NCI-H1436 (cell line): ENCODE measurements at places on chromosomes 13 and 19.

- DNase-seq = no peak
These were observed 428.7 kb downstream of the SUCLA2 start for GRCh38 chr13:47572375-47572774.

GRCh38 chr19:49398001-49398615, 10.1 kb downstream of the KASH5 start:
- no peak for DNase-seq

DNA sequence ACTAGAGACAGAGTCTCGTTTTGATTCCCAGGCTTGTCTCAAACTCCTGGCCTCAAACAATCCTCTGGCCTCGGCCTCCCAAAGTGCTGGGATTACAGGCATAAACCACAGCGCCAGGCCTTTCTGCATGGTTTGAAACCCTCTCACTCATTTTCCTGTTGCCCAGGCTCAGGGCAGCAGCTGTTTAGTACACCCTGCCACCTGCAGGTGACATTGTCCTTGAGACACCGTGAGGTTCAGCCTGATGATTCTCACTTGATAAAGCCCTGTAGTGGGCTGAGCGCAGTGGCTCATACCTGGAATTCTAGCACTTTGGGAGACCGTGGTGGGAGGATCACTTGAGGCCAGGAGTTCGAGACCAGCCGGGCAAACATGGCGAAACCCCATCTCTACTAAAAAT, 12.5 kb downstream of the IL12RB1 start:
- DNase-seq = no peak

DNA sequence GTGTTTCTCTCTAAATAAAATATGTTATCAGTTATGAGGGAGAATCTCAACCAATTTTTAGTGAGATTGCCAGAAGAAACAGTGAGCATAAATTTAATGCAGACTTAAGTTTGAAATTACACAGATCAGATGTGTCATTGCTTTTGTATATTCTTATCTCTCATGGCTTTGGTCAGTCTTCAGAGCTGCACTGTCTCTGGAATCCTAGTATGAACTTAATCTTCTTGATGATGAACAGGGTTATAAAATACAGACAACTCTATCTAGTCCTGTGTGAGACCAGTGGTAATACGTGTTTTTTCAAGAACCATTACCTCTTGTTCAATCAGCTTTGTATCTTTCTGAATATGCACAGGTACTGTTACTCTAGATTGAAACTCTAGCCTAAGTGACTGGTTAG, 528.0 kb downstream of the DACH1 start:
- DNase-seq = no peak

DNA sequence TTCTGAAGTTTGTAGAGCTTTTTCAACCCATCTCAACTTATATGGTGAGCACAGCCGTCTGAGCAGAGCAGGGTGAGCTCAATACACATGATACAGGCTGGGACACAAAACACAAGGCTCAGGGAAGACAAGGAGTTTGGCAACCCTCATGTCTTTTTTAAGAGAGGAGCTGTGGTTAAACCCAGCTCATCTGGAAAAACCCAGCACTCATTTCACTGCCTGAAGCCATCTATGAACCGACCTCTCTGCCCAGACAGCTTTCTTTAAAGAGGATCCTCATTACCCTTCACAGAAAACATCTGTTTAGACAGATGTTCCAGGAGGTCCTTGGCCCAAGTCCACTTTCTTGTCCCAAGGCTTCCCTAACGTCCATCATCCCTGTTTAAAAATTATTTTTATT, 170.0 kb upstream of the TSHZ3 start:
- DNase-seq = no peak

- no peak for DNase-seq
These were observed 112.8 kb downstream of the DCT start for GRCh38 chr13:94366677-94367076.

GRCh38 chr13:30983431-30983830, 51.0 kb downstream of the TEX26 start:
- DNase-seq = no peak

DNA sequence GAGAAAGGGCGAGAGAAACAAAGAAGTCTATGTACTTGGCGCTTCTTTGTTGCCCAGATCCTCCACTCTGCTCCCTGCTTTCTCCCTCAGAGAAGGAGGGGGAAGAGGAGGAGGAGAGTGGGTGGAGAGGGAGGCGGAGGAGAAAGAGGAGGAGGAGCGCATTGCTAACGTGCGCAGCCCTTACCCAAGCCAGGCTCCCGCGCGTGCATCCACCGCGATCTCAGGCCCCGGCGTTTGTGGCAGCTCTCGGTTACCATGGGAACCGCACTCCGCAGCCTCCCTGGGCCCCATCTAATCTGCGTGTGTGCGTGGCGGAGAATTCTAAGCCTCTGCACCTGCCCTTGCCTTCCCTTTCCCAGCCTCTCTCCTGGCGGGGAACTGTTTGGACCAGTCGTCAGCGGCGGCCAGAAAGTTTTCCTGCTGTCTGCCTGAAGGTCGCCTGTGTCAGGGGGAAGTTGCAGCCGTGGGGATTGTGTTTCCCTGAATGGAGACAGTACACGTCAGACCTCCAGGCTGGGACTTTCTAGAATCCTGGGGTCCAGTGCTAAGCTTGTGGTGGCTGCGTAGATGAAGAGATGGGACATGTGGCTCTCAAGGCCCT, at the start of gene ERICH6B:
Gene ERICH6B (minus strand): TSS at position 239 of the 601 bp plus-strand sequence. CDS start 18,734 bp downstream, outside the sequence.
- DNase-seq = peak; percentile 62

DNA sequence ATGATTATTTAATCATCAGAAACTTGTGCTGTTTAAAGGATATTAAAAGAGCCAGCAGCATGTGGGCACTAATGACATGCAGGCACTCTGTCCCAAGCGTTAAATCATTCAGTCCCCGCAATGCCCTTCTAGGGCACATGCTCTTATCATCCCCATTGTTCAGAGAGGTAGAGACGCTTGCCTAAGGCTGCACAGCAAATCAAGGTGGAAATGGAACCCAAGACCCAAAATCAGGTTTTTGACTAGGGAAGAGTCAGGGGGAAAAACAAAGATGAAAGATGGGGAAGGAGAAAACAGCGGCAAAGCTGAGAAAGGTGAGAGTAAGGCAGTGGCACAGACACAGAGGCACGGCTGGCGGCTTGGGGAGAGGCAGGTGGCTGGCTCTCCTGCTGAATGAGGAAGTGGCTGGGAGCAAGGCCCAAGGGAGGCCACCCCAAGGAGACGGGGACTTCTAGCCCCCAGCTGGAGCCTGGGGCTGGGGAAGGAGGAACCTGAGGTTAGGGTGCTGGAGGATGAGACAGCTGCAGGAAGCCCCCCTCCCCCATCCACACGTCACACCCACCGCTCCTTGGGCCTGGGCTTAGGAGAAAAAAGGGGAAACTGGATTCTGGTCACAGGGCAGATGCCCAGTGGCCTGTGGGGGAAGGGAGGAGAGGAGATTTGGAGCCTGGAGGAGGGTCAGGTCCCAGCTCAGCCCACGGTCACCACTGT, 1.0 kb upstream of the TYROBP start:
- no peak for DNase-seq

- DNase-seq = no peak
These were observed 13.2 kb downstream of the ZNF793 start for GRCh38 chr19:37519890-37520289.

GRCh38 chr13:38496917-38497316, 147.3 kb downstream of the UFM1 start:
- no peak for DNase-seq

DNA sequence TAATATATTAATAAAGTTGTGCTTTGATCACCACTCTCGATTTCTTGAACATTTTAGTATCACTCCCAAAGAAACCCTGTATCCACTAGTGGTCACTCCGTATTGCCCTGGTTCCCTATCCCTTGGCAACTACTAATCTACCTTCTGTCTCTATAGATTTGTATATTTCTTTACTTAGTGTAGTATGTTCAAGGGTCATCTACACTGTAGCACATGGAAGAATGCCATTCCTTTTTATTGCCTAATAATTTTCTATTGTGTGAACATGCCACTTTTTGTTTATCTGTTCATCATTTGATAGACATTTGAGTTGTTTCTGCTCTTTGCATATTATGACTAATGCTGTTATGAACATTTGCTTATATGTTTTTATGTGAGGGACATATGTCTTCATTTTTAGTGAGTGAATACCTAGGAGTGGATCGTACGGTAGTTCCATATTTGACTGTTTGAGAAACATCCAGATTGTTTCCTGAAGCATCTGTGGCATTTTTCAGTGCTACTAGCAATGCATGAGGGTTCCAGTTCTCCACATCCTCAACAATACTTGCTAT, 254.0 kb downstream of the GPC6 start:
- no peak for DNase-seq

GRCh38 chr13:41148419-41149283, 16.0 kb upstream of the KBTBD6 start:
- no peak for DNase-seq

DNA sequence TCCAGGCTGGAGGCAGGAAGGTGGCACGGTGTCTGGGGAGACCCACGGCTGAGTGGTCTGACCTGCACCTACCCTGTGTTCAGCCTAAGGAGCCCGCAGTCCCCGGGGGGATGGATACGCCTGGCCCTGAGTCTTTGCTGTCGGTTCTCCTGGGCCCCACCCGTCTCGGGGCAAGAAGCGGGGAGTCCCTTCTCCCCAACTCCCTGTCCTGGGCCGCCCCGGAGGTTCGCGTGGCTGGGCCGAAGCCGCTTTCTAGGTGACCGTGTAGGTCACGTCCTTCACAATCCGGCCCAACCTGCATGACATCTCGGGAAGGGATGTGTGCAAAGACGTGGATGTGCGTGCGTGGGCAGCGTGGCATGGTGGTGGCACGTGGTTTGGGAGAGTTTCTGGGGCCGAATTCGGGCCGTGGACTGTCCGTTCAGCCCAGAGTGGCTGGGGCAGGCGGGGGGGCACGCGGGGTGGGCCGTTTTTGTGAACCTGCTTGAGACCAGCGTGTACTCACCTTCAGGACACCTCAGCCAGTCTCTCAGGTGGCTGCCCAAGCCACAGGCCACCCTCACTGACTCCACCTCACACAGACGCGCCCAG, 103.3 kb downstream of the PTPRS start:
- no peak for DNase-seq

DNA sequence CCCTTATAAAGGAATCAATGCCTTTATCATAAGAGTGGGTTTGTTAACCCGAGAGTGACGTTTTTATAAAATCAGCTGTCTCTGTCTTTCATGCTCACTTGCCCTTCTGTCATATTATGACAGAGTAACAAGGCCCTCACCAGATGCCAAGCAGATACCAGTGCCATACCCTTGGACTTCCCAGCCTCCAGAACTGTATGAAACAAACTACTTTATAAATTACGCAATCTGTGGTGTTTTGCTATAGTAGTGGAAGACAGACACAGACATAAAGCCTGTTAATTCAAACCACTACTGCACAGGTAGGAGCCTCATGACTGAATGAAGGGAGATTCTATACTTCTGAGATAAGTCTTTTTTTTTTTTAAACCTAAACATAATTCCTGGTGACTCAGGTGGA, 4.6 kb downstream of the VN1R1 start:
- DNase-seq = no peak

DNA sequence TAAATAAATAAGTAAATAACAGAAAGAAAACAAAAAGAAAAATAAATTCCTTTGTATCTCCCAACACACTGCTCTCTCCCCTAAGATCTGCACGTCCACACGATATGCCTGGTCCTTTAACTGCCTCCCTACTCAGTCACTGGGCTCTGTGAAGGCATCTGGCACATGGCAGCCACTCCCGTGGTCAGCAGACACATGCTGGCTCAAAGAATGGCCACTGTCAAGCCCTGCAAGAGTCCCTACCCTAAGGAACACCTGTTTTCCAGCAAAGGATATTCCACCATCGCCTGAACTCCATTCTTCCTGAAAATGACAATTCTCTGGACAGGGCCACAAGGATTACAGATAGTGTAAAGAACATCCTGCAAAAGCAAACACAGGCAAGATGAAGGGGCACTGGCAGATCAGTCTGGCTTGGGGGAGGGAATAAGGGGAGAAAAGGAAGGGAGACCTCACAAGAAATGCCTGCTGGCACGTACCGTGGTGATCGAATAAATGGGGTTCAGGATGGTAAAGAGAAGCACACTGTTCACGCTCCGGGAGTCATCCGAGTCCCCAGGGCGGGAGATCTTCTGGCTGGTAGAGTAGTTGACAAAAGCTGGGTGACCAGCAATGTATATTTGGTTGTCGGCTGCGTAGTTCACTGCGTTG, 4.3 kb downstream of the HNRNPL start:
- no peak for DNase-seq

GRCh38 chr13:33004511-33004910, 11.7 kb upstream of the KL start:
- no peak for DNase-seq

DNA sequence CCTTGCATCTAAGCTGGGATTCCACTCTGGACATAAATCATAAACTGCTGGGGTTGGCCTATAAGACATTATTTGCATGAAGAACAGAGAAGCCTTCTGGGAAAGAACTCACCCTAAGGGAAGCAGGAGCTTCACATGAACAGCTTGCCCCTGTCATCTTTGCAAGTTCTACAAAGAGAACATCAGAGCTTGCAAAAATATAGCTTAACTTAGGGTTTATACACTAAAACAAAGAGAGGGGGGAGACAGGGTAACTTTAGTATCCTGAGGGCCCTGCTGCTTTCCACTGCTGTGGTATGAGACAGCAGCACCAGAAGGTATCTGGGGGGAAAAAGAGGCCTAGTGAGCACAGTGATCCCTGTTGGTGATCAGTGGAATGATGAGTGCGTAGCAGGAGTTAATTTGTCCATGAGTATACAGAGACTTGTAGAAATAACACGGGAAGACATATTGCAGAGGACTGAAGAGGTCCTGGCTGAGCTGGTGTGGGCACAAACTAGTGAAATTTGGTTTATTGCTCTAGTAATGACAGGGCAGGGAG, 116.1 kb upstream of the TSC22D1 start:
- DNase-seq = no peak

DNA sequence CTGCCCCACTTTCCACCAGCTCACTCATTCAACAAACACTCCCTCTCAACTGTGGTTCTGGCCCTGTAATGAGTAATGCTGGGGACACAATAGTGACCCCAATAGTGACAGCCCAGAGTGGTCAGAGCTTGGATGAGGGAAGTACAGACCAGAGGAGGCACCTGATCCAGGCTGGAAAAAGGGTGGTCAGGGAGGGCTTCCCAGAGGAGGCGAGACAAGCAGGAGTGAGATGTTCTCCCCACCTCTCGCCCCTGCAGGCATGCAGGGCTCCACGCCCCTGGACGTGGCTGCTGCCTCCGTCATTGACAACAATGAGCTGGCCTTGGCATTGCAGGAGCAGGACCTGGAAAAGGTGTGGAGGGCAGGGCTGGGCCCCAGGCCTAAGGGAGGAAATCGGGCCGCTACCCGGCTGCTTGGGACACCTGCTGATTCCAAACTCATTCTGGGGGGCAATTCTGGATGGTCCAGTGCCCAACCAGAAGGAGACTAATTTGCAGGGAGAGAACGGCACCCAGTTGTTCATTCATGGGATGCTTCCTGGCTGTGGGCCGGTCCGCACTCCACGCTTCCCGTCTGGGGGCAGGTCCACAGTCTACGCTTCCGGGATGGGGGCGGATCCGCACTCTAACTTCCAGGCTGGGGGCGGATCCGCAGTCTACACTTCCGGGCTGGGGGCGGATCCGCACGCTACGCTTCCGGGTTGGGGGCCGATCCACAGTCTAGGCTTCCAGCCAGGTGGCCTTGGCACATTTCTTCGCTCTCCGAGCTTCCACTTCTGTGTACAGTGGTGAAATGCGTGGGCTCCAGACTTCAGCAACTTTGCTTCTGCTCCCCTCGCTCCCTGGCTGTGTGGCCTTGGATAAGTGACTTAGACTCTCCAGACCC, 63.4 kb downstream of the RYR1 start:
- DNase-seq = no peak

- no peak for DNase-seq
These were observed 4.7 kb downstream of the CRLF1 start for GRCh38 chr19:18601875-18602274.

- no peak for DNase-seq
These were observed 390.4 kb downstream of the KLF5 start for GRCh38 chr13:73449252-73449651.

- no peak for DNase-seq
These were observed 1.7 kb downstream of the PCDH8 start for GRCh38 chr13:52846567-52847321.
